ENCODE measurements at places on chromosomes 4 and X.

- DNase-seq, result no peak
Measured at GRCh38 chrX:101037231-101037630, 14.7 kb downstream of the TRMT2B start.

DNA sequence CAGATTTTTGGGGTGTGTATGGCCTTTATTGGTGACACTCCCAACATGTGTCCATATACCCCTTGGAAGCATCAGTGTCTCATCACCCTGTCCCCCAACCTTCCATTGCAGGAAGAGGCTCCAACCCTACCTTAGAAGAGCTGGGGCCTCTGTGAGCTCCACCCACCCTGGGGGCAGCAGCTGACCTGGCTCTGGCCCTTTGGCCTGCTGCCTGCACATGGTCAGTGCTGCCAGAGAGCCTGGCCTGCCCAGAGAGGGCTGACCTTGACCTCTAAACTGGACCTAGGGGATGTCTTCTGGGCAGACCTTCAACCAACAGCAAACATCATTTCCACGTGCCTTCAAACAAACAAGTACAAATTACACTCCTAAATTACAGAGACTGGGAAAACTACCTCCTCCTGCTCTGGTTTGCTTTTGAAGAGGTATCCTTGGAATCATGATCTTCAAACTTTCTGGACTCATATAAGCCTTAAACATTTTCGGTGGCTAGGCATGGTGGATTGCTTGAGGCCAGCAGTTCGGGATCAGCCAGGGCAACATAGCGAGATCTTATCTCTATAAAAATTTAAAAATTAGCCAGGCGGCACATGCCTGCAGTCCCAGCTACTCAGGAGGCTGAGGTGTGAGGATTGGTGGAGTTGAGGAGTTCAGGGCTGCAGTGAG lies 27.3 kb upstream of the KIAA0232 start:
- no peak for DNase-seq

GRCh38 chrX:72141372-72142004 lies 9.8 kb upstream of the RTL5 start:
- DNase-seq, result no peak

GRCh38 chr4:84050015-84050414 lies 449.1 kb downstream of the NKX6-1 start:
- DNase-seq, result no peak

GRCh38 chr4:170109586-170110284 lies 20.0 kb upstream of the AADAT start:
- no peak for DNase-seq

DNA sequence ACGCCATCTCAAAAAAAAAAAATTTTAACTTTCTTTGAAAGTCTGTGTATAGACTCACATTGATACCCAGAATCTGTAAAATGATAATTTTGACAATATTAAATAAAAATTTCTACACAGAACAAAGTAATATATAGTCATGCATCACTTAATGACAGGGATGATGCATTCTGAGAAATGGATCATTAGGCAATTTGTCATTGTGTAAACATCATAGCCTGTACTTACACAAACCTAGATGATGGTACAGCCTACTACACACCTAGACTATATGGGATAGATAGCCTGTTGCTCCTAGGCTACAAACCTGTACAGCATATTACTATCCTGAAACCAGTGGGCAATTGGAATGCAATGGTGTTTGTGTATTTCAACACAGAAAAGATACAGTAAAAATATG lies 107.7 kb downstream of the BLTP1 start:
- DNase-seq, result no peak

DNA sequence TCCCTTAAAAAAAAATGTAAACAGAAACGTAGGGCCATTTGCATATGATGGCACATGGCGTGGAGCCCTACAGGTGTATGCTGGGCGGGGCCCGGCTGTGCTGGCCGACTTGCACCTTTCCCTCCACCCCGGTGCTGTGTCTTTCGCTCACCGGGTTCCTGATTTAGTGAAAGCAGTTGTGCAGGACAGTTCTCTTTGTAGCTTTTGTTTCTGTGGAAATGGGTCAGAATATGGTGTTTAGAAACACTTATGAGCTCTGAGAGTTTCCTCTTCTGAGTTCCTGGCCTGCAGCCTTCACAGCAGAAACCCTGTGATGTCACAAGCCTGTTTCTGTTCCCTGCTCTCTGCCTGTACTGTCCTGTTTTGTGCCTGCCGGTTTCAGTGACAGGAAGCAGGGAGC lies 22.5 kb upstream of the MSANTD1 start:
- peak; percentile 34 for DNase-seq

DNA sequence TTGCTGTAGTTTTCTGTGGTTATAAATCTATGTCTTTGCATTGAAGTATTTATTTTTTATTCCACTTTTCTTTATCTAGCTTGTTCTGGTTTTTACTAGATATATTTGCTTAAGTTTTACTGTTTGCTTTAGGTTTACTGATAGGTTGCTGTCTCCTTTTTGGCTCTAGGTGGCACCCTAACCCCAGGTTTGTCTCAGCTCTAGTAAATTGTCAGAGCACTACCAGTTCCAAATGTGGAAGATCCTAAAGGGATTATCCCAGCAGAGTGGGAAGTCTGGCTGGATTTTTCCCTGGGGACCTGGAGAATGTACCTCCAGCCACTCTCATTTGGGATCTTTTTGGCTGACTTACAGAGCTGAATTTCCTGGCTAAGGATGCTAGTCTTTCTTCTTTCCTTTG lies 106.1 kb downstream of the PBDC1 start:
- no peak for DNase-seq
